ENCODE measurements at places on chromosomes 16 and 17.

DNA sequence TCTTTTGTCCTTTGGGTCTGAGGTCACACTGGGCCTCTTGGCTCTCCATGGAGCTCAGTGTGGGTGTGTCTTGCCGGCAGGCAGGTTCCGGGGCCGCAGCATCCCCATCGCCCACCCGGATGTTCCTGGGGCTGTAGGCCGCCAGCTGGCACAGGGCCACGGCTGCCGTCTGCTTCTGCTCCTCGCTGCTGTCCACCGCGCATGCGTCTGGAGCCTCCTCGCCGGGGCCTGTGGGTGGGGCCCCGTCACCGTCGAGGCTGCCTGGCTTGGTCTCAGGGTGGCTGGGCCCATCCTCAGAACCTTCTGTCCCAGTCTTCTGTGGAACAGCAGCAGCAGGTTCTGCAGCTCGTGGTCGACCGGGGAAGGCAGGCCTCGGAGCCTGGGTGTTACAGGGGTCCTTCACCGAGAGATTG is 9.6 kb downstream of the ZNF750 start:
- DNase-seq: no peak

- no peak for DNase-seq
Observed at GRCh38 chr17:44979426-44979995, 11.4 kb upstream of the C1QL1 start.

DNA sequence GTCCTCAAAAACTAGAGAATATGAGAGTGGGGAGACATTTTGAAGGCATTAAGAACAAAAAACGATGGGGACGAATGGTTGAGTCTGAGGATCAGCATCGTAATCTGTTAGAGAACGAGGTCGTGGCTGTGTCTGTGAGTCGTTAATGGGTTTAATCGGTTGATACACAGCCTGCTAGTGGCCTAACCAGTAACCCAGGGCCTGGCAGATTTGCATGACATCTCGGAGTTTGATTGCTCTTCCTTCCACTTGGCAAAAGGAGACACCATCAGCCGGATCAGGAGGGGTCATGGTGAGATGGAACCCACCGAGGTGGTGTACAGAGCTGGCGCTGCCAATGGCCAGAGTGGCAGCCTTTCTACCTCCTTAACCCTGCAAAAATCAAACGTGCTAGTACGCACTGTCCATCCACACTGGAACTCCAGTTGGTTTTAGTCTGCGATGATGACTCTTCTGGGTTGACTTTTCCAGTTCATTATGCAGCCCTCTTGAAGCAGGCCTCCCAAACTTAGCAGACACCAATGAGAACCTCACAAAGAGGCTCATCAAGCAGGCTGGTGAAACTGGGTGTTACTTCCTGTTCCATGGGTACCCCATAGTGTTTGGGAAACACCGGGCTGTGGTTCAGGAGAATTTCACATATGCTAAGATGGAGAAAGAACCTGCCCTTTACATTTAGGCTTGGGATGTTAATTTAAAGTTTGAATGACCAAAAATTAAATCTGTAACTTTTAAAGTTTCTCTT is 4.1 kb downstream of the HS3ST3B1 start:
- no peak for DNase-seq

- DNase-seq: no peak
Observed at GRCh38 chr16:18055411-18055916, 281.1 kb downstream of the NPIPA8 start.

GRCh38 chr17:42565523-42566214 is 1.2 kb upstream of the MLX start:
- no peak for DNase-seq

- no peak for DNase-seq
Observed at GRCh38 chr16:54171626-54172537, 114.7 kb downstream of the IRX3 start.

- no peak for DNase-seq
Observed at GRCh38 chr16:19882186-19882585, 2.5 kb downstream of the GPRC5B start.

DNA sequence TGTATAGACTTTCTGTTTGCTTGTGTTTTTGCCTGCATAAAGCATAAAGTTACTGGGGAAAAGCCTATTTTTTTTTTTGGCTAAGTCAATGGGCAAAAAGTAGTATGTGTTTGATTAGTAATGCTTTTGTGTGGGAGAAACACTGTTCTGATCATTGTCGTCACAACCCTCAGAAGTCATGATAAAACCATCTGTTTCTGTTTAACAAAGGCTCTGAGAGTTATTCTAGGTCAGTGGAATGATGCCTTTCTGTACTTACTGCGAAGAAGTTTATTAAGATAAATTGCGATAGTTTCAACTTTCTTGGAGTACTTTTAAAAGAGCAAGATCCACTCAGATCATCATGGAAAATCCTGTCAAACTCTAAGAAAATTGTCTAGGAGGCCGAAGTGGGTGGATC is 80.9 kb downstream of the PRKCA start:
- no peak for DNase-seq

DNA sequence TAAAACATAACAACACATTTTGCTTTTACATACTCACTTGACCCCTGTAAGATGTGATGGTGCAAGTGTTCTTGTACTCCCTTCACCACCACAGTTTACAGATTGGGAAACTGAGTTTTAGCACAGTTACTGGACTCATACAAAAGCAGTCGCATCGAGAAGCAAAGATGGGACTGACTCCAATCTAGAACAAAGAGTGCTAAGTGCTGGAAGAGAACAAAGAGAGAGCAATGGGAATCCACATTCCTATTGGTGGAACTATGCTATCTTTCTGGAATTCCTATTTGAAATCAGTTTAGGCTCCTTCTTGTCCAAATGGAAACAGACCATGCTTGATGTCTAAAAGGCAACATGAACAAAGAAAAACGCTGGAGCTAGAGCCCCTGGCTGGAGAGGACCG is 9.1 kb downstream of the TOM1L2 start:
- no peak for DNase-seq

GRCh38 chr17:63405741-63406261 is 40.3 kb downstream of the CYB561 start:
- DNase-seq: no peak

- DNase-seq: peak; percentile 59
Observed at GRCh38 chr16:23863511-23864422, 28.0 kb downstream of the PRKCB start.

DNA sequence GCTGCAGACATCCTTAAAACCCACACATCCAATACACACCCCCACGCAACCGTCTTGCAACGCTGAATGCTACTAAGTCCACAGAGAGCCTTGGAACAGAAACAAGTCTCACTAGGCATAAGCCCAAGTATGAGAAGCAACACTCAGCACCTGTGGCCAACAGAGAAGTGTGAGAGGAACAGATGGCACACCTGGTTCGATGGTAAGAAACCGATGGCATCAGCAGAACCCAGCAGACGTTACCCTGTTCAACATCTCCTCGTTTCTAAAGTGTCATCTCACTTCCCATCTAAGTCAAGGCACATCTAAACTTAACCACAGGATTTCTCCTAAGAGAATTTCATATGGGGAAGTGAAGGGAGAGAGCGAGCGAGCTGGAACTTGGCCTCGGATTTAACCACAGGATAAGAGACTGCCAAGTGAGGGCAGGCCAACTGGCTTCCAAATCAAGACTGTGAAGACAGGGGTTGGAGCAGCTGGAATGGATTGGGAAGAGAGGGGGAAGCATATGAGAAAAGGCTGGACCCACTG is 41.0 kb downstream of the NXPH3 start:
- no peak for DNase-seq

DNA sequence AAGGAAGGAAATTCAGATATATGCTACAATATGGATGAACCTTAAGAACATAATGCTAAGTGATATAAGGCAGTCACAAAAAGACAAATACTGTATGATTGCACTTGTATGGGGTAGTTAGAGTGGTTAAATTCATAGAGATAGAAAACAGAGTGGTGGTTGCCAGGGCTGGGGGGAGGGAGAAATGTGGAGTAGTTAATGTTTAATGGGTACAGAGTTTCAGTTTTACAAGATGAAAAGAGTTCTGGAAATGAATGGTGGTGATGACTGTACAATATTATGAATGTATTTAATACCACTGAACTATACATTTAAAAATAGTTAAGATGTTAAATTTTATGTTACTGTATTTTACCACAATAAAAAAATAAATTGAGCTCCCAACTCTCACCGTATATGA is 157.9 kb downstream of the TOX3 start:
- no peak for DNase-seq

DNA sequence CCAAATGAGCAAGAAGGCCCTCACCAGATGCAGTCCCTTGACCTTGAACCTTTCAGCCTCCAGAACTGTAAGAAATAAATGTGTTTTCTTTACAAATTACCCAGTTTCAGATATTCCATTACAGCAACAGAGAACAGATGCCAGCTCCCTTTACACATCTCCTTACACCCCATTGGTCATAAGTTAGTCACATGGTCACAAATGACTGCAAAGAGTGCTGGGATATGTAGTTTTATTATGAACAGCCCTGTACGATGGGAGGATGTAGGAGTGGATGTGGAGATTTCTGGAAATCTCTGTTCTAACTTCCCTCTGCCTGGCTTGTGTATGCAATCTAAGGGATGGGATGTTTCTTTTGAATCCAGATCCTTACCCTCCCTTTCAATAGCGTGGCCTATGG is 13.3 kb upstream of the RPL38 start:
- no peak for DNase-seq

DNA sequence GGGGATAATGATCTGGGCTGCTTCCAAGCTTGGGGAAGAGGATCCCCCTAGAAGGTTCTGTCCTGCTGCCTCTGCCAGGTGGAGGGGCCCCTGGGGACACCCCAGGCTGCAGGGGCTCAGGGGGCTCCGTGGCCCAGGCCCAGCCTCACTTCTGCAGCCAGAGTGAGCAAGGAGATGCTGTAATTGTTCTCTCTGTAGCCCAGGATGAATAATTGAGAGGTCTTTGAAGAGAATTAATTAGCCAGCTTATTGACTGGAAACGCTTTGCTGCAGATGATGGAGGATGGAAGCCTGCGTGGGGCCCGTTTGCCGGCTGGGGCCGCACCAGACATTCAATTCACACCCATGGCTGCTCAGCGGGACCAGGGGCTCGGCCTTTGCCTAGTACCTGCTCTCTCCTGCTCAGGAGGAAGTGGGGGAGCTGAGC is 38.5 kb downstream of the TMEM235 start:
- no peak for DNase-seq

GRCh38 chr17:45018514-45018847 is 33.0 kb downstream of the DCAKD start:
- DNase-seq: no peak

GRCh38 chr17:77127735-77128361 is 12.9 kb upstream of the SEC14L1 start:
- DNase-seq: peak; percentile 90

DNA sequence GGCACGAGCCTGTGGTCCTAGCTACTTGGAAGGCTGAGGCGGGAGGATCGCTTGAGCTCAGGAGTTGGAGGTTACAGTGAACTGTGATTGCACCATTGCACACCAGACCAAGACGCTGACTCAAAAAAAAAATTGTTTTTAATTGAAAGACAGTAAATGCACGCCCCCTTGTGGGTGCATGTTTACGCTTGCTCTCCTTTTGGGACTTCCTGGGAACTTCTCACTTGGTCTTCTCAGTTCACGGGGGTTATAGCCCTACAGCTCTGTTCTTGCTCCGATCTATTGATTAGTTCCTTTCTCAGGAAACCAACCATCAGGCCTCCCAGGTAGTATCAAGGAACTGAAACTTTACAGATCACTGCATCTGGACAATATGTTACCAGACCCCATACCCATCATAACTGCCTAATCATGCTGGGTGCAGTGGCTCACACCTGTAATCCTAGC is 14.2 kb upstream of the RIPOR1 start:
- peak; percentile 72 for DNase-seq

Data from CD8-positive, alpha-beta memory T cell (primary cell).